ENCODE measurements at places on chromosomes 3 and 15.

DNA sequence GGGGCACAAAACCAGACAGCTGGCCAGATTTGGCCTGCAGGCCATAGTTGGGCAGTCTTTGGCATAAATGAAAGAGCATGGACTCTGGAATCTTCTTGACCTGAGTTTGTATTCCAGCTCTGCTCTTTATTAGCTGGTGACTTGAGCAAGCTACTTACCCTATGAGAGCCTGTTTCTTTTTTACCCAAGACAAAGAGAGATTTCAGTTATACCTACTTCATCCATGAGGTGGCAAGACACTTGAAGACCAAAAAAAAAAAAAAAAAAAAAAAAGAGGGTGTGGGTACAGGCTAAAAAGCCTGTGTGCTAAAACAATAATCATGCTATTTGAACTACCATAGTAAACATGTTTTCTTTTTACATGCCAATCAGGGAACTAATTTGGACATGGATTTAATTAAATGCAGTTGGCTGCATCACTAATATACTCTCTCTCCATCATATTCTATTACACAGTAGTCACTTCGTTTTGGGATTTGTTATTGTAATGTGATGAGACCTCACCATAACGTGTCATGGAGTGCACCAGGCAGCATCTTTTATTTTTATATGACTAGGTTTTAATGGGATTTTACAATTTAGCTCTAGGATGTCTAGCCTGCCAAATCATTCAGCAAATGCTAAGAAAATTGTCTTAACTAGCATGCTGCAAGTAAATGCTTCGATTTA is 109.2 kb upstream of the FHIT start:
- DNase-seq: no peak

DNA sequence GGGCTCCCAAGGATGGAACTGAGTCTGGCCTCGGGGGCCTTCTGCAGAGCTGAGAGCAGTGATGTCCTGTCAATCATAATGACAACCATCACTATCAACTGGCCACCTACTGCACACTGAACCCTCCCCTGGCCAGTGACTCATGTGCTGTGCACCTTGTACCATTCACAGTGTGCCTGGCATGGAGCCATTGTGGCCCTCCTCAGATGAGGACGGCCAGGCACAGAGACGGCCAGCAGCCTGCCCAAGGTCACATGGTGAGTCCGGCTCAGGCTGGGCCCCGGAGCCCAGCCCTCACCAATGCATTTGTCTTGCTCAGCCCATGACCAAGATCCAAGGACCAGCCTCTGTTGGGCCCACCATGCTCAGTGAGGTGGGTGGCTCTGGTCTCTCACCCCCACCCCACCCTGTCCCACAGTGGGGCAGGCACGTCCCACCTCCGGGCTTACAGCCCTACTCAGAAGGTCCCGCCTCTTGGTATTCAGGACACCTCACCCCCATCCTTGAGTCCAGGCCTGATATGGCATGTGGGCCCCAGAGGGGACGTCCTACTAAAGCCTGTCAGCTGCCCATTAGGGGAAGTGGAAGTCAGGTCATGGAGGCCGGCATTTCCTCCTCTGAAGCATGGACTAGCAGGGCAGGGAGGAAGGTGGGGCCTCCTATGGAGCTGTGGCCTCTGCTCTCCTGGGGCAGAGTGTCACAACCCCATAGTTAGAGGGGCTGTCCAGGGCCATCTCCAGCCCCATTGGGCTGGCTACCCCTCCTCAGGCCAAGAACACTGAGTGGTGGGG is 35.9 kb upstream of the TMEM115 start:
- no peak for DNase-seq

DNA sequence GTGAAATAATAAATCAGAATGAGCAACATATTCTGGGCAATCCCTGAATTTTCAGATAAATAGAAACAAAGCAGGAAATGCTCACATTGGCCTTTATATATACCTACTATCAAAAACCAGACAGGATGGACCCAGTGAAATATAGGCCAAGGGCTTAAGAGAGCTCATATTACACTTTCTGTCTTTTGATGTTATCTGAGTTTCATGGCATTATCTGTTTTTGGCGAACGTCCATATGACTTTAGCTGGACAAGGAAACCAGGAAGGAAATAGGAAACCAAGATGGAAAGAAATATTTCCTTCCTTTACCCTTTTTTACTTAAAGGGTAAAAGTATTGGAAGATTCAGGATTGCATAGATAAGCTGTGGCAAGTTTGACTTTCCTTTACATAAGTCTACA is 274.8 kb downstream of the THSD4 start:
- DNase-seq: no peak

DNA sequence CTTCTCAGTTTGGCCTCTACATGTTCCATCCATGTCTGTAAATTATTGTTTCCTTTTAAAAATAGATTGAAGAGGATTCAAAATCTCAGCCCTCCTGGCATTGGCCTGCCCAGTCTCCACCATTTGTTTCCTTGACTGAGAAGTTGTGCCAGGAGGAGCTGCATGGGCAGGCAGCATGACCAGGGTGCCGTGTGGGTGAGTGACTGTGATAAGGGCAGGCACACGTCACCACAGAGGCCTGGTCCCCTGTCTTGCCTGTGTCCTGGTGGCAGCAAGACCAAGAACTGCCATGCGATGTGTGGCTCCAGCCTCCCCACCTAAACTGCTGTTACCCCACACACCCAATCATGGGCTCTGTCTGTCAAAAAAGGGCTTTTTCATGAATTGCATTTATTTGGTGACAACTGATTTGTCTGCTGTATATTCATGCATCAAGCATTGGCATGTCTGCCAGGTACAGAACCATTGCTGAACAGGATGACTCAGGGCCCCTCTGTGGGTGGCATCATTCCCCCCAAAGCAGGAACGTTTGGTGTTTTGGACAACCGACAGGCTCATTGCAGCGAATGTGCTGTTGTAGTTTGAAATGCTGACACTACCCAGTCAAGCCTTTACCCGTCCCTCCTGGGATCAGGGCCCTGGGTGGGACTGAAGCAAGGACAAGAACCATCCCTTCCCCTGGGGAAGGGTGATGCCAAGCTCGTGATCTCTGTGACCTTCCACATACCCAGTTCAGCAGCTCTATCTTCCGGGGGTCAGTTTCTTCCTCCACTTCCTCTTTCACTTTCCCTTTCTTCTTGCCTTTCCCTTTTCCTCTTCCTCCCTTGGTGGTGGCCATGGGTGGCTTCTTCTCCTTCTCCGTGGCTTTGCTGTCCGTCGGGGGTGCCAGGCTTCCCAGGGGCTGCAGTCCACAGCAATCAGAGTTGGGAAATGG is 51.6 kb downstream of the TRPM1 start:
- DNase-seq: no peak

DNA sequence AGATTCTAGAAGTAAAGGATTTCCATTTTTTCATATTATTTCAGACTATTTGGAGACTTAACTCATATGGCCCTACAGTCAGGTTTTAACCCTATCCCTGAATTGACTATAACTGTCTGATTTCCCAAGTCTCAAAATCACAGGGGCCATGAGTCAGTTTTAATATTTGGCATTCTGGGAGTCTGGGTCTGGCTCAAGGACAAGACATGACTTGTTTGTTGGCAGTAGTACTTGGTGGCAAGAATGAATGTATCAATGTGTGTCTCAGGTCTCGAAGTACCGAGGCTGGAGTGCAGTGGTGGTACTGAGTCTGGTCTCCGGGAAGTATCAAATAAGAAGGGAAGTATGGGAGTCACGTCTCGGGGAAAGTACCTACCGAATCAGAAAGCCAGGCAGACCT is 10.8 kb downstream of the UMPS start:
- DNase-seq: no peak

- no peak for DNase-seq
These were observed 336.0 kb upstream of the KCNH8 start for GRCh38 chr3:18812316-18812715.

DNA sequence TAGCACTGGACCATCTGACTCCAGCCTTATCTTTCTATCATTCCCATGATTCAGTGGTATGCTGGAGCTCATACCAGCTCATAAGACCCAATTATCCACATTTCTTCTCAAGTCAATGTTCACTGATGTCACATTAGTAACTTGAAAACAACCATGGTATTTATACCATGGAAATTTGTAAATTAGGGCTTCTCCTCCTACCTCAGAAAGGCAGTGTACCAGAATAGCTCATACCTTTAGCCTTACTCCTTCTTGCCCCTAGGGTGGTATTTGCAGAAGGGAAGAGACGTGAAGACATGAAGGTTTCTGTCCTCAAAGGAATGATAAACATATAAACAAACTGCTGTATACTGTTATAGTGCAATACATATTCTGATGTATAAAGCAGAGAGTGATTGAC is 114.2 kb downstream of the NEK11 start:
- no peak for DNase-seq

DNA sequence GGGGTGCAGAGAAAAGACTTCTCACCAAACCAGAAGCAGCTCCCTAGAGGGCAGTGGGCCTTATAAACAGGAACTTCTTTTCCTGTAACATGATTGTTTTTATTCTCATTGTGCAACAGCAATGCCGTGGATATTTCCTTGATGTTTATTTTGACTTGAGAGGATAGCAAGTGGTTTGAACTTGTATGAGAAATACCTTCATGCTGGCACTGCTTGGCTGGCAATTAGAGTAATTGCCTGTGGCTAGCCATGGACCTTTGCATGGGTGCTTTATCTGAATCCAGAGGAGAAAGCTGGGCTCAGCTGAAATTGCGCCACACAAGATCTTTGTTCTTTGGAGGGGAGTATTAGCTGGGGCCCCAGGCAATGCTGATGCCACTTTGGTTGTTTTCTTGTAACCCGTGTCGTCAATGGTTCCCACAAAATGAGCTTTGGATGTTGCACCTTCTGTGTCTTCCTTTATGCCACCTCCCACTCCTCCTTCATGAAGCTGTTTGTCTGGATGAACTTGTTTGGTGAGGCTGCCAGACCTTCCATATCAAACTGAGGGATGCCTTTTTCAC is 37.9 kb downstream of the CMTM8 start:
- no peak for DNase-seq

- no peak for DNase-seq
These were observed 11.4 kb downstream of the SKIL start for GRCh38 chr3:170368921-170369320.

DNA sequence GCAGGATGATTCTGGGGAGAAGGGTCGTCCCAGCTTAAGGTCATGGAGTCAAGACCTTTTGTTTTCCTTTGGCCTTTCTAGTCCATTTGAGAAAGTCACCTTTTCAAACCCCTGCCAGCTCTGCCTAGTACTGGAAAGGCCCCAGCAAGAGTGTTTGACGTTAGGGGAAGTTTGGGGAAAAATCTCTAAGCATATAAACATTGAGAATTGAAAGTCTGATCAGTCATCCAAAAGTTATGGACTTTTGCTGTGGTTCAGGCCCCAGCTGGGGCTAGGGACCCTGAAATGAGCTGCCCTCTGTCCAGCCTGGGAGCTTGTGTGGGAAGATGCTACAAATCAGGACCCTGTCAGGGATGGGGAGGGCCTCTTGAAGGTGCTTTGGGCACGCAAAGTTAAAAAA is 21.6 kb downstream of the SLC6A6 start:
- no peak for DNase-seq

- DNase-seq: no peak
These were observed 184.0 kb upstream of the SATB1 start for GRCh38 chr3:18609187-18609586.

DNA sequence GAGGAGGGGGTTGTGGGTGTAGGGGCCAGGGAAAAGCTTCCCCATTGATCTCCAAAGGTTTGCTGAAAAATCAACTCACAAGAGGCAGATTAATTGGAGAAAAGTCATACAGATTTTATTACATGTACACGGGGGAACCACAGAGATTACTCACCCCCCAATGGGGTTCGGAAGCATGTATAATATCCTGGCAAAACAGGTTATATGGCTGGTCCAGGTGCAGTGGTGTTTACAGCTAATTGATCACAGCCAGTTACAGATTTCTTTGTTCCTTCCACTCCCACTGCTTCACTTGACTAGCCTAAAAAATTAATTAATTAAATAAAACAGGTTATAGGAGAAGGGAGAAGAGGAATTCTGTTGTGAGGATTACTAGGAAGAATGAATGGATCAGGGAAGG is 22.4 kb downstream of the PRKCI start:
- DNase-seq: no peak

DNA sequence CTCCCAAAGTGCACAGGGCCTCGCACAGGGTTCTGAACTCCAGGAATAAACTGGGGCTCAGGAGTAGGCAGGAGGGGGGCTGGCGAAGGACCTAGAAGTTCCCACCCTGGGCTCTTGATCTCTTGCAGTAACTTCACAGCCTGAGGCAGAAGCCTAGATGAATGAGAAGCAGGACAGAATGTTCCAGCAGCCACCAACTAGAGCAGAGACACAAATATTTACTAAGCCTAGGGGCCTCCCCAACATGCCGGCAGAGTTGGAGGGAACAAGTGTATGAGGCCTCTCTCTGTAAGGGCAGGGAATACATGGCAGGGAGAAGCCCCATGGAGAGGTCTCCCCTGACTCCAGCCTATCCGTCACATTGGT is 25.3 kb upstream of the C15orf39 start:
- DNase-seq: no peak
